ENCODE measurements at places on chromosomes 5 and 9. TPM values are rescaled to one million over a fixed set of nuclear protein-coding genes. Genes with fewer than 3 reads are reported as not detected.

- H3K27ac ChIP-seq = no peak overlapping the region
- no peak overlapping the region for H3K4me3 ChIP-seq
- peaks cover 43% of the 10 kb centered on the region for H3K4me1 ChIP-seq
- no peaks in the 10 kb centered on the region for H3K36me3 ChIP-seq
- no peaks in the 10 kb centered on the region for H3K27me3 ChIP-seq
- no peak for DNase-seq
Observed at GRCh38 chr9:134318941-134319305, 7.3 kb upstream of the RXRA start.

- no peaks in the 10 kb centered on the region for H3K27me3 ChIP-seq
- H3K4me1 ChIP-seq = no peaks in the 10 kb centered on the region
- no peak overlapping the region for H3K4me3 ChIP-seq
- no peak overlapping the region for H3K27ac ChIP-seq
Observed at GRCh38 chr9:92524881-92525280, 10.9 kb downstream of the ECM2 start.

- H3K27ac ChIP-seq = no peak overlapping the region
- no peak overlapping the region for H3K4me3 ChIP-seq
- H3K27me3 ChIP-seq = no peaks in the 10 kb centered on the region
- peak; percentile 64 for DNase-seq
Observed at GRCh38 chr5:95261437-95262175, 23.3 kb downstream of the MCTP1 start.

- H3K27ac ChIP-seq = no peak overlapping the region
- no peaks in the 10 kb centered on the region for H3K4me1 ChIP-seq
- H3K4me3 ChIP-seq = no peak overlapping the region
- no peaks in the 10 kb centered on the region for H3K36me3 ChIP-seq
Observed at GRCh38 chr5:57036761-57037160, 84.8 kb upstream of the MIER3 start.

The UIMC1 gene
- 56.7 TPM for total RNA-seq
